ENCODE measurements at places on chromosomes 3 and 15.
A peak's percentile ranks its signal among the peaks of the same experiment; 100 is the strongest.

GRCh38 chr3:85525264-85525663, 566.5 kb downstream of the CADM2 start:
- DNase-seq, result no peak

GRCh38 chr3:178297740-178298139, 238.5 kb upstream of the KCNMB2 start:
- DNase-seq, result no peak

- no peak for DNase-seq
These were observed 495.5 kb downstream of the TAFA4 start for GRCh38 chr3:68436619-68437401.

- DNase-seq, result no peak
These were observed 12.8 kb downstream of the USP3 start for GRCh38 chr15:63517202-63517601.

- DNase-seq, result peak; percentile 86
These were observed 27.5 kb upstream of the MASP1 start for GRCh38 chr3:187318819-187319616.

- DNase-seq, result no peak
These were observed 5.4 kb downstream of the CHRNA5 start for GRCh38 chr15:78570710-78571109.

GRCh38 chr3:12553921-12554391, 2.9 kb upstream of the MKRN2 start:
- peak; percentile 14 for DNase-seq

DNA sequence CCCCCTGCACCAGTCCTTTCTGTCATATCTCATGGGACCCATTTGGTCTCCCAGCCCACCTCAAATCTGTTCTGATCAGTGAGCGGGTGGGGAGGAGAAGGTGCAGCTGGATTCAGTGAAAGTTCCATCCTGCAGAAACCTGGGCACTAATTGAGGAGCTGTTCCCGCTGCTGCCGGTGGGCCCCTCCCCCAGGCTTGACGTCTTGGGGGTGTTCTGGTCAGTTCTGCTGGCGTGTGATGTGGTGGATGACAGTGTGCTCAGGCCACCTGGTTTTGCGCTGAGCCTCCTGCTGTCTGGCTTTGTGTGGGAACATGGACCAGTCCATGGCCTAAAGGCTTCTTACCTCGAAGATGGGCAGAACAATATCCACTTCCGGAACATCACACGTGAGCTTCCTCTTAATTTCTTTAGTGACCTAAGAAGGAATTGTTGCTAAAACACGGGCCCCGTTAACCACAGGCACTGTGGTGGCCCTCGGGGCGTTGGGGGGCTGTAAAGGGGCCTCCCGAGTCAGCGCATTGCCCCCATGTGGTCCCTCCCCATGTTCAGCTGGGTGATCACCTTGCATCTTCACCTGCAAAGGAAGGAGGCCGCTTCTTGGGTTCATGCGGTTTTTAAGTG, 59.7 kb downstream of the RGMA start:
- peak; percentile 49 for DNase-seq

DNA sequence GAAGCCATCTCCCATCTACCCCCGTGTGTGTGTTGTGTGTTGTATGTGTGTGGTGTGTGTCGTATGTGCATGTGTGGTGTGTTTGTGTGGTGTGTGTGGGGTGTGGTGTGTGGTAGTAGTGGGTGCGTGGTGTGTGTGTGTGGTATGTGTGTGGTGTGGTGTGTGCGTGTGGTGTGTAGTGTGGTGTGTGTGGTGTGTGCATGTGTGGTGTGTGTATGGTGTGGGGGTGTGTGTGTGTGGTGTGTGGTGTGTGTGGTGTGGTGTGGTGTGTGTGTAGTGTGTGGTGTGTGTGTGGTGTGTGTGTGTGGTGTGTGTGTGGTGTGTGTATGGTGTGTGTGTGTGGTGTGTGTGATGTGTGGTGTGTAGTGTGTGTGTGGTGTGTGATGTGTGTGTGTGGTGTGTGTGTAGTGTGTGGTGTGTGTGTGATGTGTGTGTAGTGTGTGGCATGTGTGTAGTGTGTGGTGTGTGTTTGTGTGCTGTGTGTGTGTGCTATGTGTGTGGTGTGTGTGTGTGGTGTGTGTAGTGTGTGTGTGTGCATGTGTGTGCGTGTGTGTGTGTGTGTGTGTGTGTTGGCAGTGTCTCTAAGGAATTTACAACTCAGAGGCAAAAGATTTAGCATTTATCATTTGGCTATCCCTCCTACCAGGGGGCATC, 156.3 kb upstream of the TMEM108 start:
- no peak for DNase-seq

- DNase-seq, result peak; percentile 2
These were observed 627.1 kb downstream of the NAALADL2 start for GRCh38 chr3:175486255-175486654.

GRCh38 chr15:44675911-44676310, 12.4 kb upstream of the SPG11 start:
- DNase-seq, result no peak

DNA sequence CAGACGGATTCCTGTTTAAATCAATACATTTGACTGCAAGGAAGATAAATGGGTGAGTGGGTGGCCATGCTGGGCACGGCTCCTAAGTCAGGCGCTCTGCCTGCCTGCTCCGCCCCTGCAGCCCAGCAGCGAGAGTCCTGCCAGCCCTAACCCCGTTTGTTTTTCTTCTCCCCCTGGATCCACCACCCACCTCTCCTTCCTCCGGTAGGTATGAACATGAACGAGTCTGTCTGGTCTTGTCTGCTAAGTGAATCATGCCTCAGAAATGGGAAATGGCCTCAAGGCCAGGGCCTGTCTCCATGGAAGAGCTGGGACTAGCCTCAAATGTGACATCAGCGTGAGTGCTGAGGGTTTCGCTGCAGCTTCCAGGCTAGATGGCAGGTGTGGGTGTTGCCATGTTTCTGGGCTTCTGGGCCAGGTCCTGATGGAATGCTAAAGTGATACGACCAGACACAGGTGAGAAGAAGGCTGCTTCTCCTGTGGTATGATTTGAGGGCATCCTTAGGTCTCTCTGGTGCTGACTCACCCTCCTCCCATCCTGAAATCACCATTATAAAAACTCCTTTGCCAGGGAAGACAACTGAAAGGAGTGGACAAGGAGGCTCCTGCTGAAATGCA, 5.6 kb upstream of the FEM1B start:
- DNase-seq, result peak; percentile 72

GRCh38 chr15:67755936-67756335, 69.4 kb upstream of the SKOR1 start:
- no peak for DNase-seq

GRCh38 chr3:177206936-177207335, 9.7 kb upstream of the TBL1XR1 start:
- DNase-seq, result no peak

- no peak for DNase-seq
These were observed 5.3 kb downstream of the MYO5C start for GRCh38 chr15:52290329-52290728.

DNA sequence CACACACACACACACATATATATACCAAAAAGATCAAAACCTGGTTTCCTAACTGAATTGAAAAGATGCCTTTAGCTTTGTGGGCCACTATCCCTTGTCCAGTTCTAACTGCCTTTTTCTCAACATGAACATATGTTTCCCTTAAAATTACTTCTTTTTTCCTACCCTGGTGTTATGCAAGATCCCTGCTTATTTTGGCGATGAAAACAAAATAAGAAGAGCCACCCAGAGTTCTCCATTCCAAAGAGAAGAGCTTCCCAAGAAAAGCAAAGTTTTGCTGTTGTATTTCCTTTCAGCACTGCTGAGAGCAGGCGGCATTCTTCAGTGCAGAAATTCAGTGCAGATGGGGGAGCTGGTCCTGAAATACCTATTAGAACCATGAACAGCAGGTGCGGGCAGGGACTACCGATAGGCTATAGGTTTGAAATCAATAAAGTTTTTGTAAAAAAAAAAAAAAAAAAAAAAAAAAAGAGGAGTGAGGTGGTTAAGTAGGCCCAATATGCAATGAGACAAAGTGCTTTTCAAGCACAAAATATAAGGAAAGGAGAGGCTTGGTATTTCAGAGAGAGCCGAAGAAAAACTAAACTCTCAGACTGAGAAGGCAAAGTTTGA, 238.0 kb downstream of the FOXP1 start:
- peak; percentile 90 for DNase-seq

- no peak for DNase-seq
These were observed 422.6 kb downstream of the ROBO1 start for GRCh38 chr3:79344876-79345871.

DNA sequence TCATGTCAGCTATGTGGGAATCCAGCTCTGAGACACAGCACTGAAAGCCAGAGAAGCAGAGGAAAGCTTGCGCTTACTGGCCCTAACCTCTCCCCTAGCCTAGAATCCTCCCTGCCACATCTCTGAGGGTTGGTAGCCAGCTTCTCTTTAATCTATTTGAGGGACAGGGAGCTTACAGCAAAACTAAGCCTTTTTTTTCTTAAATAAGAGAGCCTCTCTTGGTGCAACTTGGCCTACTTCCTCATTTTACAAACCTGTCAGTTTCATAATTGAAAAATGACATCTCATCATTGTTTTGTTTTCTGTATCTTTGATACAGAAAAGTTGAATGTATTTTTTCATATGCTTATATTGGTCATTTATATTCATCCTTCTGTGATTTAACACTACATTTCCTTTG, 193.9 kb downstream of the ZNF621 start:
- DNase-seq, result no peak

DNA sequence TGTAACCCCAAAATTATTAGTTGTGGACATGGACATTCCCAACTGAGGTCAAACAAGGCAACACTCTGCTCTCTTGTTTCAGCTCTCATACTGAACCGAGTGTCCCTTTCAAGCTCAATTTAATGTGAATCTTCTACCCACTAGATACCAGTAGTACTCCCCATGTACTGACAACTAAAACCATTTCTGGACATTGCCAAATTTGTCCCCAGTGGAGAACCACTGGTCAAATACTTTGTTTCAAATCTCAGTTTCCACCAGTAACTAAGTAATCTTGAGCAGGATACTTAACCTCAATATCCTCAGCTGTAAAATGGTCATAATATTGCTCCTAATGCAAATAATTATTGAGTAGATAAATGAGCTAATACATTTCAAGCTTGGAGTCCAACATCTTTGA, 566.0 kb downstream of the ZIC1 start:
- DNase-seq, result no peak

DNA sequence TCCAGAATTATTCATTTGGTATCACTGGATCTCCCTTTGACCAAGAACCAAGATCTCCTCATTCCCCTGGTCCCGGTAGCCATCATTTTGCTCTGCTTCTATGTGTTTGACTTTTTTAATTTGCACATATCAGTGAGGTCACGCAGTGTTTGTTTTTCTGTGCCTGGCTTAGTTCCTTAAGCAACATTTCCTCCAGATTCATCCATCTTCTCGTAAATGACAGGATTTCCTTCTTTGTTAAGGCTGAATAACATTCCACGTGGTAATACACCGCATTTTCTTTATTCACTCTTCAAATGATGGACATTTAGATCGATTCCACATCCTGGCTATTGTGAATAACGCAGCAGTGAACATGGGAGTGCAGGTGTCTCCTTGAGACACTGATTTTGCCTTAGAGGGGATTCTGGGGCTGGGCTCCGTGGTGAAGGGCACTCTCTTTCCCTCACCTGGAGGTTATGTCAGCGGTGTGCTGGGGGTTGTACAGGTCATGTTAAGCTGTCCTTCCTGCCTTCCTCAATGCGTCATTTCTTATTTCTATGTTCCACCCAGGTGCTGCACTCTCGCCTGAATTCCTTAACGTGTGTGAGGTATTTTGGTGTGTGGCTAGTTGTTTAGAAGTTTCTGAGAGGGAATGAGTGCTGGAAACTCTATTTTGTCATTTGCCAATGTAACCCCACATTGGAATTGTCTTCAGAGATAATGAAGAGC, 212.2 kb downstream of the LPP start:
- DNase-seq, result peak; percentile 43

DNA sequence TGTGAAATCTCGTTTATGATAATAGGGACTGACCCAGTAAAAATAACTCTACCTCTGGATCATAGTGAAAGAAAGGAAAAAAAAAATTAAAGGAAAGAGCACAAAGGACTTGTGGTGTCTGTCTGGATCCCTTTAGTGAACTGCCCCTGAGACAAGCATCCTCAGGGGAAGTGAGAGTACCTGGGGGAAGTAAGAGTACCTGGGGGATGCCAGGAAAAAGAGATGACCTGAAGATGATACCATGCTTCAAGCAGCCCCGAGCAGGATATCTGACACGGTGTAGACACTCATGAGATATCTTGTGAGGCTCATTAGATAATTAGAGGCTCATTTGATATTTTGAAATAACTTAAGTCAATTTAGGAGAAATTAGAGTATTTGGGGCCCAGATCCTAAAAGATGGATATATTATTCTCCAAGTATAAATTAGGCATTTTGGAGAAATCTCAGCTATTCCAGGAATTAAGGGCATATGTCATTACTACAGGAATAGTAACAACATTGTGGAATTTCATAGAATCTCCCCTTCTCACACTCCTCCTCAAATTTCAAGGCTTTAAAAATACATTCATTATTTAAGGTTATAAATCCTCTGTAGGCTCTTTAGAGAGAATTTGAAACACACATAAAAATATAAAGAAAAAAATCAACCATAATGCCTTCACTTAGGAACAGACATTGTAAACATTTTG, 36.3 kb upstream of the PSMD6 start:
- DNase-seq, result no peak

DNA sequence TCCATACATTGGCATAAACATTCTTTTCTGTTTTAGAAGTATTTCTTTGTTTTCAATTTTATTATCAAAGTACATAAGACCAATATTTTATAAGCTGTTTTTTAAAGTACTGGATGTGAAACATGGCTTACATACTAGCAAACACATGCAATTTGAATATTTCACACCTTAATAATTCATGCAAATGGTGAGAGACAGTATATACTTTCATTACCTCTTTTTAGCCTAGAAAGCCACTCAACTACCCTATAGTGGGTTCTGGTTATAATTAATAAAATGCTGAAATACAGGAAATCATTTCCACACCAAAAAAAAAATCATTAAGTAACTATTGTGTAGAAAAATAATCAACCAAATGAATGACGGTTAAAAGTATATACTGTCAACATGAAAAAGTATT, 38.5 kb upstream of the MELTF start:
- no peak for DNase-seq

DNA sequence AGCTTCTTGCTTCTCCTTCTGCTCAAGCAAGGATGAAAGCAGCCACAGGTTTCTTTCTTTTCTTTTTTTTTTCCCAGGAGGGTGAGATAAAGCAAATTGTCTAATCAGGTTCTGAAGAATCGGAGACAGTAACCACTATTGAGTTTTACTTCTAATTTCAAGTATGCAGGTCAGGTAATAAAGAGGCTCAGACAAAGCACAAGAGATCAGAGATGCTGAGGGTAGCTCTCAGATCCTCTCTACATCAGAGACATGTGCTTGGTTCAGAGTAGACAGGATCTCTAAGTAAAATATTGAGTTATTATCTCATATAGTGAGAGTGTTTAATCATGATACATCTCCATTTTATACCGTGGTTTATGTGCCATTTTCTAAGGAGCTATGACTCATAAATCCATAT, 168.5 kb downstream of the NFKBIZ start:
- no peak for DNase-seq

GRCh38 chr3:133428552-133428951, 28.7 kb downstream of the BFSP2 start:
- DNase-seq, result no peak

- peak; percentile 65 for DNase-seq
These were observed 7.2 kb upstream of the DYNC1LI1 start for GRCh38 chr3:32577581-32578556.

Measured in fibroblast of the aortic adventitia (primary cell).